ENCODE measurements at places on chromosomes 3 and 15. TPM values are rescaled to one million over a fixed set of nuclear protein-coding genes. Genes with fewer than 3 reads are reported as not detected.

- no peak overlapping the region for H3K27ac ChIP-seq
- no peaks in the 10 kb centered on the region for H3K27me3 ChIP-seq
- peaks cover 72% of the 10 kb centered on the region for H3K36me3 ChIP-seq
- DNase-seq, result no peak
- peaks cover 6% of the 10 kb centered on the region for H3K4me1 ChIP-seq
- H3K4me3 ChIP-seq, result no peak overlapping the region
Observed at GRCh38 chr3:119230071-119230470, 10.6 kb downstream of the B4GALT4 start.

- H3K27ac ChIP-seq, result no peak overlapping the region
- no peaks in the 10 kb centered on the region for H3K27me3 ChIP-seq
- H3K4me1 ChIP-seq, result no peaks in the 10 kb centered on the region
- DNase-seq, result no peak
- H3K4me3 ChIP-seq, result no peak overlapping the region
Observed at GRCh38 chr3:6367171-6367570, 493.7 kb upstream of the GRM7 start.

DNA sequence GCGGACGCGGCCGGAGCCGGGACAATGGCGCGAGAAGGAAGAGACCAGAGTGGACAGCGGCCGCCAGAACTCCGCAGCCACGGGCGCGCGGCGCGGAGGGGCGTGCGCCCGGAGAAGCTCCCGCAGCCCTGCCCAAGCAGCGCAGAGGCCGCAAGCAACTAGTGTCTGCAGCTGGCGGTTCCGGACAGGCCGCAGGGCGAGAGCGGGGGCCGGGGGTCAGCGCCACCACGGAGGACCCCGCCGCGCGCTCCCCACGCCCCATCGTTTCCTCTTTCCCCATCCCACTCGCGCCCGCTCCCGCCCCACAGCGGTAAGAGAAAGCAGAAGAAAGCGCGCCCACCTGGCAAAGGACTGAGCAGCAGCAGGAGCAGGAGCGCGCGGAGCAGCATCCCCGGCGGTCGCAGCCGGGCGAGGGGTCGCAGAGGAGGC is 440 bp downstream of the PRTG start:
- DNase-seq, result peak; percentile 49
- peak overlapping the region; percentile 88 for H3K4me3 ChIP-seq
- H3K27ac ChIP-seq, result peak overlapping the region; percentile 66
- H3K36me3 ChIP-seq, result no peaks in the 10 kb centered on the region

DNA sequence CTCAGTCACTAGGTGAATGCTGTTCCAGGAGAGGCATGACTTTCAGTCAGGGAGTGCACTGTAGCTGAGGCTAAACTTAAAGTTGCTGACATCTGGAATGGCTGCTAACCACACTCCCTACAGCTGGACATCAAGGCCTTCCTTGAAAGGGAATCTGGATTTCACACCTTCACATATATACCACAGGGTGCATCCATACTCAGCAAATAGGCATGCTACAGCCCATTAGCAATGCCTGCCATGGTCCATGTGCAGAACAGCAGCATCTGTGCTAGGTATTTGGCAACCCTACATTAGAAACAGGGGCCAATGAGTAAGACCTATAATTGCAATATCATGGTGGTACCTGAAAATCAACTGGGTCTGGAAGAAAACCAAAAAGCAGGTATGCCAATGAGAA is 74.8 kb downstream of the SNTN start:
- no peaks in the 10 kb centered on the region for H3K36me3 ChIP-seq
- no peak overlapping the region for H3K4me3 ChIP-seq
- no peak overlapping the region for H3K27ac ChIP-seq
- H3K27me3 ChIP-seq, result no peaks in the 10 kb centered on the region
- H3K4me1 ChIP-seq, result peaks cover 5% of the 10 kb centered on the region

Gene SH3GL3
- total RNA-seq, result 2.6 TPM

DNA sequence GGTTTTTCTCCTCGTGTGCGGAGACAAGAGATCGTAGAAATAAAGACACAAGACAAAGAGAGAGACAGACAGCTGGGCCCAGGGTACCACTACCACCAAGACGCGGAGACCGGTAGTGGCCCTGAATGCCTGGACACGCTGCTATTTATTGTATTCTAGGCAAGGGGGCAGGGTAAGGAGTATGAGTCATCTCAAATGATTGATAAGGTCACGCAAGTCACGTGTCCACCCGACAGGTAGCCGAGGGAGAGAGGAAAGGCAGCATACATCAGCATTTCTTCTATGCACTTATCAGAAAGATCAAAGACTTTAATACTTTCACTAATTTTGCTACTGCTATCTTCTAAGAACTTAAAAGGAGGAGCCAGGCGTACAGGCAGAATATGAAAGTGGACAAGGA is 28.2 kb downstream of the MYL3 start:
- H3K4me1 ChIP-seq, result no peaks in the 10 kb centered on the region
- no peaks in the 10 kb centered on the region for H3K27me3 ChIP-seq
- no peak overlapping the region for H3K4me3 ChIP-seq
- DNase-seq, result no peak

Gene ZCWPW2
- total RNA-seq, result 1.1 TPM

Gene SI
- total RNA-seq, result not detected

GRCh38 chr3:38640661-38641452 is 8.6 kb downstream of the SCN5A start:
- H3K36me3 ChIP-seq, result no peaks in the 10 kb centered on the region
- no peak for DNase-seq
- peaks cover 17% of the 10 kb centered on the region for H3K27me3 ChIP-seq
- no peak overlapping the region for H3K4me3 ChIP-seq
- no peak overlapping the region for H3K27ac ChIP-seq

Gene PTH1R
- 14.5 TPM for total RNA-seq

DNA sequence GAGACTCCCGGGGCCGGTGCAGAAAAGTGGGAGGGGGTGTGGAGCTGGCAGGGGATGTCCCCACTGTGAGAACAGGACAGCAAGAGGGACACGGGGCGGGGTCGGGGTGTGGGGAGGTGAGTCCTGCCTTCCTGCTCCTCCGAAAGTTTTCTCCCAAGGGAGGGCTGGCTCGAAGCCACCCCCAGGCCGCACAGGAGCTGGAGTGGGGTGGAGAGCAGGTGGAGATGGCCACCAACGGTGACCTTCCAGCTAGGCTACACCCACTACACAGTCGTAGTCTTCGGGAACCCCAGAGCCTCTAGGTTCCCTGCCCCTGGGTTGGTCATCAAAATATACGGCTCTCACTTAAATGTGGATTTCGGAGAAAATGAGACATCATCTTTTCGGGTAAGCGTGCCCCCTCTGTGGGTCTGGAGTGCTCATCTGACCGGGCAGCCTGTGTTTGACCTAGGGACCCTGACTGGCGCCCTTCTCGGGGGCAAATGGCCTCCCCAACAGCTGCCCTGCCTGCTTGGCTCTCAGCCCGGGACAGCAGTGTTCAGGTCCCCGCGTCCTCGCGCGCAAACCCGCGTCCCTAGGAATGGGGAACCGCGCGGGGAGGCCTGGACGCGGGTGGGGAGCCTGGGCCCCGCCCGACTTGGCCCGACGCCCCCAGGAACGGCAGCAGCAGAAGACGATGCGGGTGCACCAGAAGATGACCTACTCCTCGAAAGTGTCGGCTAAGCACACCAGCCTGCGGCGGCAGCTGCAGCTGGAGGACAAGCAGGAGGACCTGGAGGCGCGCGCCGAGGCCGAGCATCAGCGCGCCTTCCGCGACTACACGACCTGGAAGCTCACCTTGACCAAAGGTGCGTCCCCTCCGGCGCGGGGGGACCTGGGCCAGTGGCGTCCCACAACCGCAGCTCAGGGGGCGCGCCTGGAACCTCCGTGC is 21.2 kb downstream of the CFAP100 start:
- H3K4me1 ChIP-seq, result no peaks in the 10 kb centered on the region
- peaks cover 54% of the 10 kb centered on the region for H3K27me3 ChIP-seq
- no peak for DNase-seq
- H3K4me3 ChIP-seq, result no peak overlapping the region
- H3K27ac ChIP-seq, result no peak overlapping the region
- H3K36me3 ChIP-seq, result no peaks in the 10 kb centered on the region

- peak overlapping the region; percentile 41 for H3K4me3 ChIP-seq
- DNase-seq, result peak; percentile 67
- H3K27me3 ChIP-seq, result no peaks in the 10 kb centered on the region
- peaks cover 37% of the 10 kb centered on the region for H3K4me1 ChIP-seq
- no peaks in the 10 kb centered on the region for H3K36me3 ChIP-seq
Observed at GRCh38 chr3:141796889-141797781, 33.9 kb downstream of the GRK7 start.

Gene LINGO1
- 0.86 TPM for total RNA-seq

GRCh38 chr15:73940061-73940981 is 14.1 kb downstream of the LOXL1 start:
- DNase-seq, result peak; percentile 4
- peaks cover 7% of the 10 kb centered on the region for H3K4me1 ChIP-seq
- no peak overlapping the region for H3K27ac ChIP-seq
- no peak overlapping the region for H3K4me3 ChIP-seq
- H3K27me3 ChIP-seq, result no peaks in the 10 kb centered on the region

GRCh38 chr15:65902373-65902772 is 33.1 kb downstream of the RAB11A start:
- H3K27ac ChIP-seq, result no peak overlapping the region
- peaks cover 57% of the 10 kb centered on the region for H3K36me3 ChIP-seq
- peak; percentile 78 for DNase-seq
- H3K4me3 ChIP-seq, result no peak overlapping the region
- H3K4me1 ChIP-seq, result peaks cover 15% of the 10 kb centered on the region

DNA sequence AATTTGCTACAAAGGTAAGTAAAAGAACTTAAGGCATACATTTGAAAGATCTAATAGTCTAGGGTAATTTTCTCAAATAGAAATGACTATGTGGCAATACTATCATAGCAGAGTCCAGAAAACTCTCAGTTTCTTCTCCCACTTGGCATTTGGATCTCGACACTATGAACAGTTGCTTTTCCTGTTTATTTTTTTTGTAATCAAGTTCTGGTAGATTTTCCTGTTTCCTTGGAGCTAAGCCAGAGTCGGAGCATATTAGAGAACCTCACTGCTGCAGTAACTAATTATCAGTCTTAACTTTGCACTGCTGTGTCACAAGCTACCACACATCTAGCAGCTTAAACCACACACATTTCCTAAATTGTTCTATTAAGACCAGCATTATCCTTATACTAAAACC is 44.9 kb upstream of the ZNF385D start:
- no peaks in the 10 kb centered on the region for H3K36me3 ChIP-seq
- H3K27ac ChIP-seq, result no peak overlapping the region
- peaks cover 16% of the 10 kb centered on the region for H3K4me1 ChIP-seq
- no peak for DNase-seq
- H3K27me3 ChIP-seq, result no peaks in the 10 kb centered on the region

- H3K27me3 ChIP-seq, result no peaks in the 10 kb centered on the region
- peaks cover 37% of the 10 kb centered on the region for H3K4me1 ChIP-seq
- H3K27ac ChIP-seq, result no peak overlapping the region
Observed at GRCh38 chr15:101446518-101447167, 42.9 kb downstream of the PCSK6 start.
